ENCODE measurements at places on chromosomes 6 and 20. TPM values are rescaled to one million over a fixed set of nuclear protein-coding genes. Genes with fewer than 3 reads are reported as not detected.

The EFCAB8 gene
- total RNA-seq: not detected

- no peak for DNase-seq
Measured at GRCh38 chr6:31270788-31271640, 878 bp downstream of the HLA-C start.

DNA sequence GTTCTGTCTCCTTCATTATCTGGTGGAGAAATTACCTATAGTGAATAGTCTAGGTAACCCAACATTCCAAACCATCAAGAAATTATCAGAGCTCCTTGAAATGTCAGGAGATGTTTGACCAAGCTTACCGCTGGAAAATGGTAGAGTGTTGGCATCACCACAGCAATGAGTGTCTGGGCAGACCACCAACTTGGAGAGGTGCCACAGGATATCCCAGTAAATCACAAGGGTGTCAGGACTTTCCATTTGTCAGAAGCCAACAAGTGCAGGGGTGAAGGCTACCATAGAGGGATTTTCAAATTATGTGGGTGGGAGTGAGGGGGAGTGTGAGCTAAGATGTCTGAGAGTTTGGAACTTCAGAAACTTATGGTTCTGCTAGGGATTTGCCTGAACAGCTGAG is 73.2 kb downstream of the VGLL2 start:
- DNase-seq: no peak

The OR2B6 gene
- not detected for total RNA-seq

The LPIN3 gene
- 0.36 TPM for total RNA-seq

DNA sequence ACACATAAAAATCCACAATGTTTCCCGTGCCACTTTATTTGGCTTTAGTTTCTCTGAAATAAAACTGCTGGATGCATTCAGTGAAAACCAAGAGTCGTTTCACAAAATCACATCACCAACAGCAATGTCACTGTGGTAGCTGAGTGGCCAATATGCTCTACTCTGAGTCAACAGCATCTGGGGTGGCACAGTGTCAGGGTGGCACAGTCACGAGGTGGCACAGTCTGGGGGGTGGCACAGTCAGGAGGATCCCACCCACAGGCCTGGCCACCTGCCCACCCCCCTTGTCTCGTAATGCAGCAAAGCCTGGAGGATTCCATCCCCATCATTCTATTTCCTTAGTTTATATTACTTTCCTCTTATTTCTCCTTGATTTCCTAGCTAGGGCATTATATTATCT is 87.0 kb downstream of the ANKRD60 start:
- DNase-seq: no peak

The TMEM217 gene
- 1.00 TPM for total RNA-seq

The SYCP2 gene
- 4.2 TPM for total RNA-seq

The TRAPPC3L gene
- total RNA-seq: not detected

GRCh38 chr20:38055848-38056247 is 22.3 kb downstream of the RPRD1B start:
- DNase-seq: no peak

DNA sequence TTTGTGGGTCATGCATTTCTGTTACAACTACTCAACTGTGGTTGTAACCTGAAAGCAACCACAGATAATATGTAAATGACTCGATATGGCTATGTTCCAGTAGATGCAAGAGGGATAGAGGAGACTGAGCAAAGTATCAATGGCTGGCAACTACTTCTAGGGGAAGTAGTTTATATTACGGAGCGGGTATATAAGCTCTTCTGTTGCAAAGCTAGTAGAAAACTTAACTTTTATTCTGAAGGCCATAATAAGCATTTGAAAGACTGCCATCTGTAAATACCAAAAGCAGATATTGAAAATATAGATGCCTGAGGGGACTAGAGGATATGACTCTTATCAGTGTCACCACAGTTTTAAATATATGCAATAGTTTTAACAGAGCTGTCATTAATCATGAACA is 655.3 kb downstream of the PHF3 start:
- no peak for DNase-seq

The EMILIN3 gene
- 4.8 TPM for total RNA-seq

The ERVFRD-1 gene
- total RNA-seq: not detected

DNA sequence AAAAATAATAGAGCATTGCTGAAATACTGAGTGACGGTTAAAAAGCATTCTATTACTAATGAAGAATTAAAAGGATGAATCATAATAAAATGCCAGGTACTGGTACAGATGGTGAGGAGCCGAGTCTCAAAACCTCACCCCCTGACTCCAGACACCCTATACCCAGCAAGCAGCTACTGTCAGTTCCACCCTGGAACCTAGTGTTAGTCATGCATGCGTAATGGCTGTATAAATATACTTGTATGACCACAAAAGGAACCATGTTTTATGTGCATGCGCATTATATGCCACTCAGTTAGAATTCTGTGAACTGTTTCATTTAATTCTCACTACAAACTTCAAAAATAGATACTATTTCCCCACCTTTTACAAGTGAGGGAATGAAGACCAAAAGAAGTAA is 568.7 kb upstream of the RNF217 start:
- DNase-seq: no peak

The BMP6 gene
- 8.3 TPM for total RNA-seq

DNA sequence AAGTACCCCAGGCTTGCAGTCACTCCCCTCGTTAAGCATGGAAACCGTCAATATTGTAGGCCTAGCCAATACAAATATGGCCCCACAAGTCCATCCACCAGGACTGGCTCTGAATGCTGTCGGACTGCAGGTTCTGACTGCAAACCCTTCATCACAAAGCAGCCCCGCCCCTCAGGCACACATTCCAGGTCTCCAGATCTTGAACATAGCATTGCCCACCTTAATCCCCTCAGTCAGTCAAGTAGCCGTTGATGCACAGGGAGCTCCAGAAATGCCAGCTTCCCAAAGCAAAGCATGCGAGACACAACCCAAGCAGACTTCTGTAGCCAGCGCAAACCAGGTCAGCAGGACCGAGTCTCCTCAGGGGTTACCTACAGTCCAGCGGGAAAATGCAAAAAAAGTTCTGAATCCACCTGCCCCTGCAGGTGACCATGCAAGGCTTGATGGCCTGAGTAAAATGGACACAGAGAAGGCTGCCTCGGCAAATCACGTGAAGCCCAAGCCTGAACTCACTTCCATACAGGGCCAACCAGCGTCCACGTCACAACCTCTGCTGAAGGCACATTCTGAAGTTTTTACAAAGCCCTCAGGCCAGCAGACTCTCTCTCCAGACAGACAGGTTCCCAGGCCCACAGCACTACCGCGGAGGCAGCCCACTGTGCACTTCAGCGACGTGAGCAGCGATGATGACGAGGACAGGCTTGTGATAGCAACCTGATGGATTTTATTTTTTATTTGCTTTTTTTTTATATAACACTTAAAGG is 126.2 kb upstream of the EDN1 start:
- DNase-seq: no peak

GRCh38 chr6:56327946-56328727 is 80.8 kb upstream of the COL21A1 start:
- DNase-seq: no peak

DNA sequence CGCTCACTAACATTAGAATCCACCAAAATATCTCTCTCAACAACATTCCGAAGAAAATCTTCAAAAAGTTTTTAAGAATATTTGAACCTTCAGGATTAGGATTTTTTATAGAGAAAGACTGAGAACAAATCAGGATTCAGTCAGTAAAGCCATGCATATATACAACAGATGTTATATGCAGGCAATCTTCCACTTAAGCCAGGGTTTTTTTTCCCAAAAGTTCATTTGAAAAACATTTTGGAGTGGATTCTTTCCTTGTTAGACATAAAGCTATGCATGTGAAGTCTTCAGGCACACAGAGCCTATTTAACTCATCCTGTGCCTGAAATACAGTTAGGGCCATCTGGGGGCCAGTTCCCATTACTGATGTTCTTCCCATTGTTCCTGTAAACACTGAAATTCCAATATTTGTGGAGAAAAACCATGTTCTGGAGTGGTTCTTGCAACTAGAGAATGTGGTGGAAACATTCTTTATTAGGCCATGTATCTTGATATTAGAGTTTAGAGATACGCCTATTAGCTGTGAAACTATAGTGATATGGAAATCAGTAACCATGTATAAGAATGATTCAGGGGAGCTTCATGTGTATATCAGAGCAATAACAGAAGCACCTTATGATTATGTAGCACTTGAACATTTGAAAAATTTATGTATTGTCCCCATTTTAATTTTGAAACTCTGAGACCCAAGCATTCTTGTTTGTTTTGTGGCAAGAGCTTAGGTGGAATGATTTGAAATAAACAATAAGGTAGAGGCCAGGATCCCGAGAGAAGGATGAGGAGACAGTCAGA is 61.7 kb downstream of the PLEKHG1 start:
- no peak for DNase-seq

The LY6G6D gene
- not detected for total RNA-seq

DNA sequence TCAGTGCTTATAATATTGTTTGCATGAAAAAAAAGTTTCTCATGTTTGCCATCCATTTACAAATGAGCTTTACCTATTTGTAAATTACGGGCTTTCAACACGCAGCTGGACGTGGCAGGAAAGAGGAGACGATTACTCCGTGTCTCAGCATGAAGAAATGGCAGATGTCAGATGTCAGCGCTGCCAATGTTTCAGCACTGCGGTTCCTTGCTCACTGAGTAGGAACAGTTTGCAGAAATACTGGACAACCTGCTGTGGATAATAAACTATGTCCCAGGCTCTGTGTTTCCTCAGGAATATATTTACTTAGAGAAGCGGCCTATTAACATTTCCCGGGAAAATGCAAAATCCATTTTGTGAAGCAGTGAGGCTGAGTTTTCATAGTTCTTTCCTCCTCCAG is 22.7 kb downstream of the RAMACL start:
- peak; percentile 38 for DNase-seq

DNA sequence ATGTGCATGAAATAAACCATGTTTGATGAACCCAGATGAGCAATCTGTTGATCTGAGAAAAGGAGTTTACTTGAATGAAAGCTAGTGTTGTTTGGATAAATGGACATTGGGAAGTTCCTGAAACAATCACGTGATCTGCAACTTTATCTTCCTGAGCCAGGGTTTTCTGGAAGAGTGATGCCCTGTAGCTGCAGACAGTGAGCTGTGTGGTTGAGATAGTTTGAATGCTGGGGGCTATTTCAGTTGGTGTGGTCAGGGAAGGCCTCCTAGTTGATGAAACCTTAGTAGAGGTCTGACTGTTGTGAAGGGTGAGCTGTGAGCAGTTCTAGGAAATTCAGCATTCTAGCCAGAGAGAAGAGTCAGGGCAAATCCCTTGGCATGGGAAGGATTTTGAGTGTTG is 643.7 kb downstream of the UTRN start:
- DNase-seq: no peak

GRCh38 chr20:57615445-57615811 is 4.8 kb downstream of the ZBP1 start:
- DNase-seq: no peak

The MDFI gene
- 51.2 TPM for total RNA-seq

GRCh38 chr6:142537612-142538478 is 236.0 kb downstream of the ADGRG6 start:
- DNase-seq: no peak

DNA sequence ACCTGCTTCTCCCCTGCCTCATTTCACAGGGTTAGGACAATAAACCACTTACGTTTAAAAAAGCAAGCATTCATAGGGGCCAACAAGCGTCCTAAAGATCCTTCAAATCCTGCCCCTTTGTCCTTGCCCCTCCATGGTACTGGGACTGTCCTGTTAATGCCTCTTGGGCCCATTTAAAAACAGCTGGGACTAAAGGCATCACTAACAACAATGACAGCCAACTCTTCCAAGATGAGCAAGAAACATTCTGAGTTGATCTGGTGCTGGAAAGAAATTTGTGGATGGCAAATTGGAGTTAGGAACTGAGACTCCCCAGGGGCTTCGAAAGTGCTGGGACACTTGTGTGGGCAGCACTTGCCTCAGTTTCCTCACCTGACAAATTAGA is 93.4 kb downstream of the ZMYND8 start:
- no peak for DNase-seq

DNA sequence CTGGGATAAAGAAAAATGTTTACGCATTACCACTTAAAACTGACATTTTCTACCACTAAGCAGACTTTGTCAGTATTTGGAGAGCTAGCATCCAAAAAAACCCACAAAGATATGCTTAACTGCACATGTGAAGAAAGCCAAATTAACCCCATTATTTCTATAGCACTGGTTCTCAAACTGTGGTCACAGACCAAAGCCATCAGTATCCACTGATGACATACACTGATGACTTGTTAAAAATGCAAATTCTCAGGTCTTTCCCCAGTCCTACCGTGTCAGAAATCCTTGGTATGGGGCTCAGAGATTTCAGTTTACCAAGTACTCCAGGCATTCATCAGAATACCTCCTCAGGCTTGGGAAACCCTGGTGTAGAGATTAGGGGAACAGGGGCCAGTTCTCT is 230.2 kb downstream of the PTPRK start:
- DNase-seq: no peak

- no peak for DNase-seq
Measured at GRCh38 chr6:18270216-18270615, 5.9 kb upstream of the DEK start.

DNA sequence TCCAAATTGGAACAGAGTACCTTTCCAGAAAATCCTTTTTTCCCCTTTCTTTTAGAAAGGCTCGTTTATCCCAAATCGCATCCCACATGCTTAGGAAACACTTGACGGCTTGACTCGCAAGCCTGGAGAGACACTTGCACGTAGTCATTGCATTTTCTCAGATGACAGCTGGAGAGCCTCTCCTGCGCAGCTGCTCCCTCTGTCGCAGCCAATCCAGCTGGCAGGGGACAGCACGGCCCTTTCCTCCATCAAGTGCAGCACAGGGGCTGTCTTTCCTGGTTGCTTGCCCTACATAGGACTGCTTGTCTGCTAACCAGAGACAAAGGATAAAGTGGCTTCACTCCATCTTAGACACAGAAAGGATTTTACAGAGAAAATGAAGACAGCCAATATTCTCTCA is 77.6 kb upstream of the RGS17 start:
- DNase-seq: no peak

The BPI gene
- total RNA-seq: 0.27 TPM
